CD4-positive, alpha-beta T cell treated with Interleukin-6 for 4 hours (primary cell): ENCODE measurements at places on chromosomes 6 and 20.
A peak's percentile ranks its signal among the peaks of the same experiment; 100 is the strongest.

- no peak for DNase-seq
Measured at GRCh38 chr6:139654888-139655782, 280.7 kb upstream of the CITED2 start.

GRCh38 chr6:153602401-153602800, 436.6 kb upstream of the OPRM1 start:
- no peak for DNase-seq

DNA sequence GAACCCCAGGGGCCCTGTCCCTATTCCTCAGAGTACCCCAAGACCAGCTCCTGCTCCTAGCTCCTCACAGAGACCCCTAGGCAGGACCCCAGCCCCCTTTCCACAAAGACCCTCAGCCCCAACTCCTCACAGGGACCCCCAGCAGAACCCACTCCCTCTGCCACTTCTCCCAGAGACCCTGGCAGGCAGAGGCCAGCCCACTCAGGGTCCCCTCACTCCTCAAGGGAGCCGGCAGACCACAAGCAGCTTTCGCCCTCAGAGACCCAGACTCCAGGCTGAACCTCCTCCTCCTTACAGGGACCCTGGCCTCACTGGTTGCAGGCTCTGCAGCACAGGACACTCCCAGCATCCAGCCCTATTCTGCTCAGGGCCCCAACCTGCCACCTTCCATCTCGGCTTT, 575 bp downstream of the SLC44A4 start:
- DNase-seq, result no peak

DNA sequence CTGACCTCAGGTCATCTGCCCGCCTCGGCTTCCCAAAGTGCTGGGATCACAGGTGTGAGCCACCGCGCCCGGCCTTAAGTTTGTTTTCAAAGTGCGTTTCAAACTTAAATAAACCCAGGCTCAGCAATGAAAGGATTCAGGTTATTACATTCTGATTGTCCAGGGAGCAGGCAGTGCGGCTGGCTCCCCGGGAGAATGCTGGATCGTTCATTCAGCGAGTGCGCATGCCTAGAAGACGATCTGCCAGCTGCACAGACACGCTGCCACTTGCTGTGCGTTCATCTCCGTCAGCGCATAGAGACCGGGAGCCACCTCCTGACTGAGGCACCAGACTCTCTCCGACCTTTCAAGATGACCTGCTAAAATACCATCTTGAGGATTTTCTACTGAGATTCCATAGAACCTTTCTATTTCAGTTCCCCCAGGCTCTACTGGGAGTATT, 163.9 kb upstream of the ZNF217 start:
- no peak for DNase-seq

DNA sequence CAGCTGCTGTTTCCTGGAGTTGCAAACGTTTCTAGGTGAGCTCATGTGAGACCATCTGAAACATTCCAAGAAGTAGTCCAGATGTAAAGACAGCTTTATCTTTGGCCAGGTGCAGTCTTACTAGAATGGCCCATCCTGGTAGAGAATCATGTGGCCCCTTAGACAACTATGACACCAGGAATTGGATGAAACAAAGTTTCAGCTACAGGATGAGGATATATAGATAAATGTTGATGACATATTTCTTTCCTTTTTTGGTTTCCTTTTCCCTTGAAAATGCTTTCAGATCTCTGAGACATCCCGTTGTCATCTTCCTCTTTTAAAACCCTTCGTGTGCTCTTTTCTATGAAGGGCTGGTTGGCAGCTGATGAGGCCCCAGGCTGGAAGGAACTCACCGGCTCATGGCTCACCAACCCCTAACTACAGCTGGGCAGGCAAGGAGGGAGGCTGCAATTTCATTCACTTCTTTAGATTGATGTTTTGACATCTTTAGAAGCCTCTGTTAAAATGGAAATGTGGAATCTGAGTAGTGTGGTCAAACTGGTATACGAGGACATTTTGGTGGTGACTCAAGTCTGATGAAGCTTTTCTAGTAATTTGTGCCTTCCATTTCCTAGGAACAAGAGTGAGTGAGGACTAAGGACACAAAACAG, 167.9 kb upstream of the TNFAIP3 start:
- DNase-seq, result peak; percentile 20

- DNase-seq, result no peak
Measured at GRCh38 chr6:153210083-153210482, 79.0 kb upstream of the RGS17 start.

DNA sequence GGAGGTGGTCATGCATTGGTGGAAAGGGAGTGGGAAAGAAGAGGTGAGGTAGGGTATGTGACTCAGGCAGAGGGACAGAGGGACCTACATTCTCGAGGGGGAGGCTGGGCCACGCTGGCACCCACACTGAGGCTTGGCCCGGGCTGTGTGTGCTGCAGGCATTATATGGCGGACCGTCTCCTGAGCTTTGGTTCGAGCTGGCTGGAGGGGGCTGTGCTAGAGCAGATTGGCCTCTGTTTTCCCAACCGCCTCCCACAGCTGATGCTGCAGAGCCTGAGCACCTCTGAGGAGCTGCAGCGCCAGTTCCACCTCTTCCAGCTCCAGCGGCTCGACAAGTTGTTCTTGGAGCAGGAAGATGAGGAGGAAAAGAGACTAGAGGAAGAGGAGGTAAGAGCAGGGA, 23.4 kb downstream of the DNPH1 start:
- no peak for DNase-seq

- no peak for DNase-seq
Measured at GRCh38 chr20:46951840-46952497, 57.3 kb downstream of the EYA2 start.

GRCh38 chr6:85364344-85364743, 85.5 kb upstream of the NT5E start:
- DNase-seq, result no peak

- DNase-seq, result no peak
Measured at GRCh38 chr6:26028212-26028745, 59.0 kb upstream of the HFE start.

DNA sequence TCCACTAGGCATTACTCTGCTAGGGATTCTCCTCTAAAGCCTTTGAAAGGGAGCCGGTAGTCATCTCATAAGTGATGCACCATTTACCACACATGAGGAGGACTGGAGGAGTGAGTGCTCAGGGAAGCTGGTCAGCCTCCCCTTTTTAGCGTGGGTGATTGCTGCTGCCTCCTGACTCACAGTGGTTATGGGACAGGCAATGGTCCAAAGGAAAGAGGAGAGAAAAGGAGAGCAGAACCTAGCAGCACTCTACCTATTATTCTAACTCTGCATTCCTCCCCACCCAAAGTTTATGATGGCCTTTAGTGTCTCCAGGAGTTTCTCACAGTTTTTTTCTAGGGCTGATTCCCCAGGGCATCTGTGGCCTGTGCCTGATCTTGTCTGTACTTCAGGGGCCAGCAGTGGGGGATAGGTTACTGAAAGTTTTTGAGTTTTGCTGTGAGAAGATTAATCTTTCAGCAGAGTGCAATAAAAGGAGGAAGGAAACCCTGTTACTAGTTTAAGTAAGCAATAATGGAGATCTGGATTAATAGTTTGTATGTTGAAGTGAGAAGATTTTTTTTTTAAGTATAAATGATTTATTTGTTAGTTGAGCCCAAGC, 36.4 kb upstream of the GCLC start:
- no peak for DNase-seq

GRCh38 chr6:32692019-32692418, 25.6 kb upstream of the HLA-DQB1 start:
- DNase-seq, result peak; percentile 75

DNA sequence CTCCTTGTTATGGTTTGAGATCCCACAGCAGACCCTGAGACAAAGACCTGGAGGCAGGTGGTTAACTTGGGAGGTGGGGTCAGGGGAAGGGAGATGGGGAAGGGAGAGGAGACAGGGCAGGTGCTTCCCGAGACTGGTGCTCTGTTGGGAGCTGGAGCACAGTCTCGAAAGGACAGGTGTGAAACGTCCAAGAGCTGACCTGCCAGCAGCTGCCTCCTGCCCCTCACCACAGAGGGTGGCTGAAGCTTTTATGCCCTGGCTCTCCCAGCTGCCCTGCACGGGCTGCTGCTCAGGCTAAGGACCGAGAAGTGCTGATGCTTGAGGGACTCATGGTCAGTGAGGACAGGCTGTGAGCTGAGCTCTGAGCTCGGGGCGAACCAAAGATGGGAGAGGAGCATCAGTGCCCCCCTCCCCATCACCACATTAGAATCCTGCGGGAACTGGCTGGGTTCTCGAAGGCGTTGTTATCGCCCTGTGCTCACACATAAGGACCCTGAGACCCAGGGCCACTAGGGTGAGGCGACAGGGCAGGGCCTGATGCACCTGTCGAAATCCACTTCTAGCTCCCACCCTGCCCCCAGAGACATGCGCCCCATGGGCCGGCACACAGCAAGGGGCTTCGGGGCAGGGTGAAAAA, 25.3 kb upstream of the CD93 start:
- no peak for DNase-seq

DNA sequence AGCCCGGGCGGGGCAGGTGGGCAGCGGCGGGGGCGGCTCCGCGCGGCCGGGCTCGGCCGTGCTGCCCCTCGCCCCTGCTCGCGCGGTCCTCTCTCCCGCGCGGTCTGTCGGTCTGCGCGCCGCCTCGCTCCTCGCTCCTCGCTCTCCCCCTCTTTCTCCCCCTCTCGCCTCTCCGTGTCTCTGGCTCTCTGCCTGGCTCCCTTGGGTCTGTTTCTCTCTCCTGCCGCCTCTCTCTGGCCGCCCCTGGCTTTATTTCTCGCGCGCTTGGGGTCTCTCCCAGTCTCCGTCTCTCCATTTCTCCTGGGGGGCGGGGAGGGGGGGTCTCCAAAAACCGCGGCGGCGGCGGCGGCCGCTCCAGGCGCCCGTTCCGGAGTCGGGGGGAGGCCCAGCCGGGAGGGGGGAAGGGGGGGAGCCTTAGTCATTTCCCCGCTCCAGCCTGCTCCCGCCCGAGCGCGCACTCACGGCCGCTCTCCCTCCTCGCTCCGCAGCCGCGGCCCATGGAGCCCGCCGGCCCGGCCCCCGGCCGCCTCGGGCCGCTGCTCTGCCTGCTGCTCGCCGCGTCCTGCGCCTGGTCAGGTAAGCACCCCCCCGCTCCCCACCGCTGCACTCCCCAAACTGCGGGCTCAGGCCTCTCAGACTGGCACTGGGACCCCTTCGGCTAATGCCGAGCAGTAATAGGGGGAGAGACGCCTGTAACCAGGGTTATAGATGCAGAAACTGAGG, at the start of gene SIRPA:
Gene SIRPA, plus strand, starts transcription at position 457 of the 723 bp plus-strand sequence. Its CDS starts 41 bp downstream, at position 498.
- DNase-seq, result no peak

- no peak for DNase-seq
Measured at GRCh38 chr6:21202521-21202920, 391.0 kb upstream of the SOX4 start.

DNA sequence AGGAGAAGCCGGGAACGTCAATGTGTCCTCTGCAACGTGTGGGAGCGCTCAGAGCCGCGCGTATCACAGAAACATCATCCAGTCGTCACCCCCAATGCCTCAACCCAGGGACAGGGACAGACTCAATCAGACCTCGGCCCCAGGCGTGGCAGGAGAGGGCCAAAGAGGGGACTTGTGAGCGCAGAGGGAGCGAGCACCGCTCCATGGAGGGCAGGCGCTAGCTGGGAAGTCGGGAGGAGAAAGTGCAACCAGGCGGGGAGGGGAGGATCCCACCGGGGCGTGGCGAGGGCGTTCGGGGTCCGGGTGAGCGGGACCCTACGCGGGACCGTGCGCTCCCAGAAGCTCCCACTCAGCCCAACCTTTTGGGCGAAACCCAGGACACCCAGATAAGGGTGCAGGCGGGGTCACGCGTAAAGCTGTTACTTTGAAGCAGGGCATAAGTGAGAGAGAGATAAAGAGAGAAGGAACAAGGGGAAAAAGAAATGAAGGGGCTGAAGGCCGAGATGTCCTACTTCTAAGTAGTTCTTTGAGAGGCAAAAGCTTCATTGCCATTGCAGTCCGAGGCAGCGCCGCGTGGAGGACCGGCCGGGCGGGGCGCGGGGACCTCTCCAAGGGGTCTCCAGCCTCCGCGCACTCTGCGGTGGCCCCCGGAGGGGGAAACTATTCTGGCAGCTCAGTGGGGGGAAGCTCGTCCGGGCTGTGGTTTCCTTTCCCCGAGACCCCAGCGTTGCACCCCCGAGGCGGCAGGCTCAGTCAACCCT, 862 bp upstream of the SOBP start:
- DNase-seq, result peak; percentile 3

DNA sequence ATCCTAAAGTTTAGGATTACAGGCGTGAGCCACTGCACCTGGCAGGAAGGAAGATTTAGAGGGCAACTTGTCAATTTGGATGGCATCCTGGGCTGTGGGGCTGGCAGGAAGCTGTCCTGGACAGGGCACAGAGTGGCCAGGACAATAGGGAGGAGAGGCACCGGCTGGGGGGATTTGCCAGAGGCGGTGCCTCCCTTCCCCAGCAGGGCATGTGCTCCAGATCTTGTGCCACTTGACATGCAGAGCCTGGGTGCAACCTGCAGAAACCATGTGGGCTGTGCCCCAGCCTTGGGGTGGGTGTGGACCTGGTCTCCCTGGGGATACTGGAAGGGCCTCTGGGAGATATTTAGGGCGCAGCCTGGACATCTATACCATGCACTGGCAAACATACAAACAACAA, 58.6 kb upstream of the EEF1A1 start:
- DNase-seq, result no peak

GRCh38 chr6:22147921-22148776, 148.7 kb downstream of the PRL start:
- peak; percentile 5 for DNase-seq

- DNase-seq, result no peak
Measured at GRCh38 chr6:80145921-80146320, 39.5 kb downstream of the BCKDHB start.

DNA sequence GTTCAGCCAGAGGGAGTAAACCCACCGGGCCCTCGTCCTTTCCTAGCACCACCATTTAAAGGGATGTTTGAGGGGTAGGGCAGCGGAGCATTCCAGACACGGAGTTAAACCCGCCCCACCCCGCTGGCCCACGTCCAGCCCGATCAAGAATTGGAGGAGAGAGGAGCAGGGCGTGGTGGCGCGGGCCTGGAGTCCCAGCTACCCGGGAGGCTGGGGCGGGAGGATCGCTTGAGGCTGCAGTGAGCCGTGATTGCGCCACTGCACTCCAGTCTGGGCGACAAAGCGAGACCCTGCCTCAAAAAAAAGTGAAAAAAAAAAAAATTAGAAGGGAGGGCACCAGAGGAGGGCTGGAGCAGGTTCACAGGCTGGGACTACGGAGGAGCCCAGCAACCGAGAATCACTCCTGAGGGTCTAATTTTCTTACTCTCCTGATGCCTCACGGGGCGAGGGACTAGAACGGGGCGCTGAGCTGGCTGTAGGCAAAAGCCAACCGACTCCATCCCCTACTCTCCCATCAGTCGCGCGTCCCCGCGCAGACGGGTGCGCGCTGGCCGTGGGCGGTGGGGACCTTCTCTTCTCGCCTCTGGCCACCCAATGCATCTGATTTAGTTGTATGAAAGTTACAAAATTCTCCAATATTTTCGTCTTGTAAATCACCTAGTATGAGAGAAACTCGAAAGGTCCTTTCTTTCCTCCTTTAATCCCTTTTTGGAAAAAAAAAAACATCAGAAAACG, 6.1 kb upstream of the HSPA1B start:
- no peak for DNase-seq

- no peak for DNase-seq
Measured at GRCh38 chr6:52371656-52372191, 9.8 kb downstream of the PAQR8 start.

- peak; percentile 76 for DNase-seq
Measured at GRCh38 chr6:107730106-107730505, 94.0 kb downstream of the SCML4 start.

- no peak for DNase-seq
Measured at GRCh38 chr20:32562495-32562911, 22.6 kb downstream of the NOL4L start.
